ENCODE measurements at places on chromosomes 11 and 22.

GRCh38 chr11:11456866-11457265, 103.8 kb upstream of the CSNK2A3 start:
- no peak for DNase-seq

GRCh38 chr22:38419121-38419857, 35.7 kb downstream of the KCNJ4 start:
- no peak for DNase-seq

DNA sequence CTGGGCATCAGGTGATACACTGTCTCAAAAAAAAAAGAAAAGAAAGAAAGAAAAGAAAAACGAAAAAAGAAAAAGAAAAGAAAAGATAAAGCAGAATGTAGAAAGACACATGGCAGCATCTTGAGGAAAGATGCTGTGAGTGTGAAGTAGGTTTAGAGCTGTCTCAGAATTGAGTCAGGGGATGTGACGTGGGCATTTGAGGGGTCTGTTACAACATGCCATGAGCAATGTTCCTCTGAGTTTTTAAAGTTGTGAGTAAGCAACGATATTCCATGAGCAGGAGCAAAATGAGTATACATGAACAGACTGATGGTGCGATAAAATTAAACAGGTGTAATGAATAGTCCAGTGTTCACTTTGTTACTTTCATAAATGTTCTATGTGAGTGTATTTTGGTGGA, 11.3 kb upstream of the QSER1 start:
- no peak for DNase-seq

GRCh38 chr22:21948390-21948789, 4.3 kb downstream of the PPM1F start:
- DNase-seq, result no peak

GRCh38 chr11:86577644-86578636, 94.5 kb downstream of the ME3 start:
- no peak for DNase-seq

GRCh38 chr22:17918840-17919239, 105.5 kb downstream of the MICAL3 start:
- DNase-seq, result no peak

- DNase-seq, result no peak
Observed at GRCh38 chr22:19039448-19039780, 82.8 kb downstream of the DGCR2 start.

- DNase-seq, result no peak
Observed at GRCh38 chr22:45948081-45948648, 28.8 kb downstream of the WNT7B start.

- DNase-seq, result no peak
Observed at GRCh38 chr11:78318321-78319114, 99.1 kb downstream of the GAB2 start.

GRCh38 chr11:113385749-113386148, 1.8 kb upstream of the ANKK1 start:
- no peak for DNase-seq

GRCh38 chr11:133153031-133153430, 379.3 kb downstream of the OPCML start:
- DNase-seq, result no peak

Measured in esophagus squamous epithelium (tissue), 5 donors.